ENCODE measurements at places on chromosomes 6 and 20. TPM values are rescaled to one million over a fixed set of nuclear protein-coding genes. Genes with fewer than 3 reads are reported as not detected.

DNA sequence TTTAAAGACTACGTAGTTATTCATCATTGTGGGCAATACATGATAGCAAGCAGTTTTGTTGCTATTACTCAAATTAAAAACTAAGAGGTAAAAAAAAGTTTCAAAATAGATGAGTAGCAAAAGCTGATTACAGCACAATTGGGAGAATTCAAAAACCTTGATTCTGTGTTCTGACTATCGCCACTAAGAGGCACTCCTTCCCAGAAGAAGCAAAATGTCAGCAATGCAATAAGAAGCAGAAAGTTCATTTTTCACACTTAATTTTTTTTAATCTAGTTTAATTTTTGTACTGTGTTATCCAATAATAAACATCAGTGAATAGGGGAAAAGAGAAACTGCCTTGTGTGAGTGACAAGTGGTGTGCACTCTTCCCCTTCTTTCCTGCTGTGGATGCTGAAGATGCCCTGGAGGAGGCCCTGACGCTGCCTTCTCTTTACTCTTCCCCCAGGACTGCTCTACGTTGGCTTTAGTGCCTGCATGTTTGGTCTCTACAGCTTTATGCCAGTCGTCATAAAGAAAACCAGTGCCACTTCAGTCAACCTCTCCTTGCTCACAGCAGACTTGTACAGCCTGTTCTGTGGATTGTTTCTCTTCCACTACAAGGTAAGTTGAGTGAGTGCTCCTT, 263.2 kb upstream of the PLN start:
- DNase-seq: no peak

GRCh38 chr6:69570106-69570505, 226.7 kb downstream of the LMBRD1 start:
- no peak for DNase-seq

The COL9A3 gene
- not detected for total RNA-seq

The JPH2 gene
- not detected for total RNA-seq

All from CD4-positive, alpha-beta T cell (primary cell).